ENCODE measurements at places on chromosomes 7 and 10. TPM values are rescaled to one million over a fixed set of nuclear protein-coding genes. Genes with fewer than 3 reads are reported as not detected.

The BMPER gene
- not detected for total RNA-seq

The THNSL1 gene
- 6.4 TPM for total RNA-seq

The FAM3C gene
- total RNA-seq: 21.8 TPM

The CALY gene
- 4.7 TPM for total RNA-seq

The ITIH2 gene
- not detected for total RNA-seq
